ENCODE measurements at places on chromosomes 3 and 15.

GRCh38 chr3:119395923-119396358 lies 67.5 kb downstream of the TMEM39A start:
- no peak for DNase-seq

DNA sequence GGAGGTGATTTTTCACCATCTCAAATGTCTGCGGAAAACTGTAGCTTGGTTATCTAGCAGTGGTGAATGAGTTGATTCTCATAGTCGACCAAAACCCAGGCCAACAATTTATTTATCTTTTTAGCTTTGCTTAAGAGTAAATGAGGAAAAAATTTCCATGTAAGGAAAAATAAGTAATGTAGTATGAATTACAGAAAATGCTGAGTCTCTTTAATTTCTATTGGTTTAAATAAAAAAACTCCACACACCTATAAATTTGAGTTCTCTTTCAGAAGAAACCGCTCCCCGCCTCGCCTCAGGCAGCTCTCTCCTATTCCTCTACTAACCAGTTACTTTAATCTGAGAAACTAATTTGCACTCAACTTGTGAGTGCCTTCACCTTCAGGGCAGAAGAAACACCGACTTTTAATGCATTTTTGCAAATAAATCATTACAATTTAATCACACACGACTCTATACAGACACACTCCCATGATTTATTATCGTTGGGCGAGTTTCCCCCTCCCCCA lies 540 bp upstream of the RSRC1 start:
- DNase-seq = no peak

DNA sequence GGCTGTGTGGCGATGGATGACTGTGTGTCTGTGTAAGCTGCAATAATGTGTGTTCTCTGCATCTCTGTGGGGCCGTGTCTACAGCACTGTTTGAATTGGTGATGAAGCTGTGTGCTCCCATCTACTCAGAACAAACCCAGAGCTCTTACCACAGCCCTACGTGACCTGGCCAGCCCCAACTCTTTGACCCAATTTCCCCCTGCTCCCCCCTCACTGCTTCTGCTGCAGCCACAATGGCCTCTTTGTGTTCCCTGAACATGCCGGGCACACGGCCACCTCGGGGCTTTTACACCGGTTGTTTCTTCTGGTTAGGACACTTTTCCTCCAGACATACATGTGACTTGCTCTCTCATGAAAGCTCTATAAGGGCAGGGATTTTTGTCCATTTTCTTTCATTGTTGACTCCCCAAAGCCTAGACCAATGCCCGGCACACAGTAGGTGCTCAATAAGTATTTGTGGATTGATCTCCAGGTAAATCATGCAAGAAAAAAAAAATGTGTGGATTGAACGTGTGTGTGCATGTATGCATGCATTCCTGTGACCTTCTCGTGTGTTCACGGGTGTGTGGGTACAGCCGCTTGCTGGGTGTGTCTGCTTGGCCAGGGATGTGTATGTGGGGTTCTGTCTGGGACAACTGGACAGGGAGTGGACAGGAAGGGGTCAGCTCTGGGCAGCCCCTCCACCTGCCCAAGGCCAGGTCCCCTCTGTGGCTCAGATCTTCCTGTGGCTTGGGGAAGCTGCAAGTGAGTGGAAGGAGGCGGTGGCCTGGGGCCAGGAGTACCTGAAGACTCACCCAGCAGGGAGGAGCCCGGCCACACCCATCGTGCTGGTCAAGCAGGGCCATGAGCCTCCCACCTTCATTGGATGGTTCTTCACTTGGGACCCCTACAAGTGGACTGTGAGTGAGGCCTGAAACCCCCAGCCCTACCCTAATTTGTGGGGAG lies 14.8 kb downstream of the VILL start:
- no peak for DNase-seq

- DNase-seq = no peak
These were observed 202.7 kb upstream of the LRIG1 start for GRCh38 chr3:66703501-66703900.

DNA sequence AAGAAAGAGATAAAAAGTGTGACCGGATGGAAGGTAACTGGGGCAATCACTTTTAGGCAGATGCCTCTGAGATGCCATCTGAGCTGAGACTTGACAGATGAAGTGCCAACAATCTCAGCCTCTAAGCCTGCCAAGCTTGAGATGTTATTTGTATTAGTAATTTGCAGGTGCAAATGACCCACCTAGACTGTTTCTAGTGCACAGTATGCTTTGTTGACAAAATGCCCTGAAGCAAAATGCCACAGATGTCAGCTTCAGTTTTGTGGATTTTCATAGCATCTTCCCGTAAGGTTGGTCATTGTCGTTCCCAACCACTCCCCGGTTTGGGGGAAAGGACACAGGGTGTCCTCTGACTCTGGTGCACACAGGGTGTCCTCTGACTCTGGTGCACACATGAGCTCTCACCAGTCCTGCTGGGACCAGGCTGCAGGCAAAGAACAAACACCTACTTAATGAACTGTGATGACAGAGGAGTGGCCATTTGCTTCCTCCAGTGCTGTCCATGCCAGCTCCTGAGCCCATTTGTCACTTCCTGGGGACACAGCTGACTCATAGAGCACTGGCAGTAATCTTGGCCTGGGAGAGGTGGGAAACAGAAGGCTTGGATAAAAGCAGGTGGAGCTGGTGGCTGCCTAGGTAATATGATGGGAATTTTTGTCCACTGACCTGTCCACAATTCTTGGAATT lies 16.7 kb upstream of the PPP1R2 start:
- DNase-seq = no peak

DNA sequence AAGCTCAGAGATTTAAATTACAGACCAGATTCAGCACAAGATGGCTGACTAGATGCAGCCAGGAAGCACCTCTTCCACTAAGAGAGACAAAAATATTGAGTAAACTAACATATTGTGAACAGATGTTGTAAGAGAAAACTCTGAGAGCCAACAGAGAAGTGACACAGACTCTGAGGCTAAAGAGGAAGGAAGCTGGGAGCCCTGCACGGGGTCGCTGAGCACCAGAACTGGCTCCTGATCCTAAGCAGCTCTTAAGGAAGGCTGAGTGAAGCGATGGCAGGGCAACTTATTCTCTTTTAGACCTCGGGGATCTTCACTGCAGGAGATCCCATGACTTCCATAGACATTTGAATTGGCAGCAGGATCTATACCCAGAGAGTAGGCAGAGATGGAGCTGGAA lies 578.0 kb upstream of the GRM7 start:
- DNase-seq = no peak

- DNase-seq = no peak
These were observed 12.0 kb downstream of the PTH1R start for GRCh38 chr3:46889381-46890110.

GRCh38 chr3:549636-550035 lies 353.1 kb downstream of the CHL1 start:
- DNase-seq = no peak

DNA sequence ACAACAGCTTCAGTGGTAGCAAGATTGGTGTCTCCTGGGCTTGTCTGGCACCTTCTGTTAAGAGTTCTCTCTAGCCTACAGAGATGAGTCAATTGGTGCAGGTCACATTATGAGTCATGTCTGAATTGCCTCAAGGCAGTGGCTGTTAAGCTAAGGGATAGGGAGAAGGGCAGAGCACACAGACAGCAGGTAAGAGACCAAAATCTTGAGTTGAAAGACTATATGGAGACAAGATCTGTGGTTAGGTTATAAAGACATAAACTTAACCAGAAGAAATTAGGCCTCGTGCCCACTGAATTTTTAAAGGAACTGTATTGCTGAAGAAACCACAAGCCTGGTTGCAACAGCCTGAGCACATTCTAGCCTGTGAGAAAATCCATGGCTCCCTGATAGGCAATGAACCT lies 19.2 kb upstream of the KPNA1 start:
- DNase-seq = no peak

- no peak for DNase-seq
These were observed 20.3 kb downstream of the CSRNP1 start for GRCh38 chr3:39133093-39133490.

GRCh38 chr3:139423232-139423631 lies 33.8 kb upstream of the COPB2 start:
- DNase-seq = no peak

Measured in stimulated activated CD8-positive, alpha-beta memory T cell treated with anti-CD3 and anti-CD28 coated beads, Interleukin-15, amount 100 ng/mL, for 1 hour (primary cell).